ENCODE measurements at places on chromosomes 3 and 15.

- no peak for DNase-seq
Measured at GRCh38 chr15:39717134-39717533, 65.5 kb downstream of the FSIP1 start.

DNA sequence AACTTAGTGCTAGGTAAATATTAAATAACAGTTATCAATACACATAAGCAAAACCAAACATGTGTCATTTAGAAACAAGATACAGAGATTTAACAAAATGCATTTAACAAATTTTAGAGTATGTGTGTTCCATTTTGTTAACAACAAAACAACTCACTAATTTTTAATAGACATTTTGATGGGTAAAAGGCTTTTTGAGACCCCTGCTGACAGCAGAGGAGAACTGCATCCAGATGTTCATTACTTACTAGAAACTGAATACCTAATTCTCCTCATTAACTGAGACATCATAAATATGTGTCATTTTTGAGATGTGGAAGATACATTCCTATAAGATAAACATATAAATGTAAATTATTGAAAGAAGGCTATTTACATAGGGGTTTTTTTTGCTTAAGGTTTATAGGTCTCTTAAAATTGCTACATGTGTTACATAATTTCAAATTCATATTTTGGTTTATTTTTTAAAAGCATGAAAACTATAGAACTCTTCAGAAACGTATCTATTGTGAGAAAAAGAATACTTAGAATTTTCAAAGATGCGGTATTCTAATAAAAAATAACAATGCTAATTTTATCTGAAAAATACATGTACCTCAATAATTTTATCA is 1009.8 kb downstream of the TUSC7 start:
- DNase-seq: peak; percentile 21

- peak; percentile 54 for DNase-seq
Measured at GRCh38 chr3:157465741-157466140, 29.1 kb downstream of the PTX3 start.

DNA sequence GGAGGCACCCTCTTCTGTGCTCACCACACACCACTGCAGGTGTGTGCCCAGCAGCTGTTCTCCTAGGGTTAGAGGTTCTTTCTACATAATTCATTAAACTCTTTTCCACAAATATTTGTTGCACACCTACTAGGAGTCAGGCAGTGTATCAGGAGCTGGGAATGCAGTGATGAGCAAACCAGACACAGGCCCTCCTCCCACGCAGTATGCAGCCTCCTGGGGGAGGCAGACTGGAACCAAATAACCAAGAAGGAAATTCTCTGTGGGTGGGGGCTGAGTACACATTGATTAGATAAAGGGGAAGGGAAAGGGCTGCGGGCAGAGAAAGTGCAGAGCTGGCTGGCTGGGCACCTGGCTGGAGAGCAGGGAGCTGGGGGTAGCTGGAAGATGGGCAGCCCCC is 18.5 kb upstream of the C3orf22 start:
- DNase-seq: no peak

DNA sequence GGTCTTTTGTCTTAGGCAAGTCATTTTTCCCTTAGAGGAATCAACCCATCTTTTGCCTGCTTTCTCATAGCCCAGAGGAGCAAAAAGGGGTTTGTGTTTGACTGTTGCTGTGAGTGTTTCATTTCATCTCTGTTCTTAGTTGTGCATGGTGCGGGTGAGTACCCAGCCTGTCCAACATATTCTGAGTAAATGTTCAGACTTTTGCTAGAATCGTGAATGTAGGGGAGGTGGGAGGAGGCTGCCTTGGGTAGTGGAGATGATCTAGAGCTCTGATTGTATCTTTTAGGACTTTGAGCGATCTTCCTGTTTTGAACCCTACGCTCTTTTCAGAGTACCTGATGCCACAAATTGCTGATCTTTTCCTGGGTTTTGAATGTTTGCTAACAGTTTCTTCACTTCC is 123.1 kb downstream of the ZNF609 start:
- DNase-seq: no peak

GRCh38 chr3:52061121-52061910 is 4.9 kb upstream of the DUSP7 start:
- DNase-seq: no peak

- DNase-seq: no peak
Measured at GRCh38 chr3:23324745-23325144, 121.6 kb downstream of the UBE2E2 start.

DNA sequence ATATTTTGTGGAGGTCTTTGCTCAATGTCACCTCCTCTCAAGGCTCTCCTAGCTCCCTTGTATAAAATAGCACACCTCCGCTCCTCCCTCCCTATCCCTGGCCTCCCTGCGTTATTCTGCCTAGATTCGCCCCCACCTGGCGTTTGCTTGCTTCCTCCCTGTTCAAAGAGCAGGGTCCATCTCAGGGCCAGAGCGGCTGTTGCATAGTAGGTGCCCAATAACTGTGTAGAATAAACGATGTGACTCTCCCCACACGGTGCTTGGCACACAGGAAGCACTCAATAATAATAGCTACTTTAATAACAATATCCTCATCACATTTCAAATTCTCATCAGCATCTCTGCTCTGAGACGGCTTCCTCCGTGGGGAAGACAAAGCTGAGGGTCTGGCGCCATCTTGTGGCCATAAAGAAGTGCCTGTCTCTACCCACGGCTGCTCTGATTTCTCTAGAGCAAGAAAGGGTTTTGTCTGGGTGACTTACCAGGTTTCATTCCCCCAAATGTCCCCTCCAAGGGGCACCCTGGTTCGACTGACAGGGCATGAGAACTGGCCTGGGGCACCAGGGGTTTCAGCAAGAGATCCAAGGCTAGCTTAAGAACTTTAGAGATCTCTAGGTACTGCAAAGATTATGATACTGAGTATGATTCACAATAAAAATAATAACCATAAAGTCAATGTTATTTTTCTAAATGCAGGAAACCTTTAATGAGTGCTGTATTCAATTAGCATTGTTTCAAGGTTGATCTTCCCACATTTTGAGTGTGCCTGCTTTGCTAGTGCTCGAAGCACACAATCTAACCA is 16.1 kb downstream of the CD276 start:
- peak; percentile 71 for DNase-seq

GRCh38 chr3:135083179-135083578 is 288.1 kb downstream of the EPHB1 start:
- DNase-seq: no peak

DNA sequence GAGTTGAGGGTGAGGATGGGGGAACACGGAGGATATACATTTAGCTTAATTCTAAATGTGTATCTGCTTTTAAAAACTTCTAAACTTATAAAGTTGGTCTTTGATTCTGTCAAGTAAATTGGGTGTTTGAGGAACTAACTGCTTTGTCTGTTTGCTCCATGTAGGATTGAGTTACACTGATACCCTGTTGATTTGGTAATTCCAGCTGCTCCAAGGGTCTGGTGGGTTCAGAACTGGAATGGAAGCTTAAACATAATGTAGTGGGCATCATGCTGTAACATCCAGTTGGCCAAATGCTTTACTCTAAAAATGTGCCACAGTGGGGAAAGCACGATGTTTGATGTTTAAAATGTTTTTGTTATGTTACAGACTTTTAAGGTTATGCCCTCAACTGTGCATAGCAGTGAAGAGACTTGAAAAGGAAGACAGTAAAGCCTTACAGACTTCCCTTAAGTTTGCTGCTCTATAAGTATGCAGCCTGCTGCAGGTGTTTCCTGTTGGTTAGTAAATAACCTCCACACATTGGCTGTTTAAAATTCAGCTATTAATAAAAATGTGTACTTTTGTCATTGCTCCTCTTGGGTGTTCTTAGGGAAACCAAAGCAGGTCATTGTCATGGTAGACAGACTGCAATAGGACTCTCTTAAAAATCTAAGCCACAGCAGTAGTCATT is 5.9 kb upstream of the EDEM1 start:
- DNase-seq: no peak

- no peak for DNase-seq
Measured at GRCh38 chr3:40290396-40290795, 19.1 kb upstream of the EIF1B start.

- peak; percentile 57 for DNase-seq
Measured at GRCh38 chr15:71325481-71325880, 210.2 kb downstream of the THSD4 start.

- no peak for DNase-seq
Measured at GRCh38 chr3:12049675-12050074, 45.5 kb downstream of the SYN2 start.

DNA sequence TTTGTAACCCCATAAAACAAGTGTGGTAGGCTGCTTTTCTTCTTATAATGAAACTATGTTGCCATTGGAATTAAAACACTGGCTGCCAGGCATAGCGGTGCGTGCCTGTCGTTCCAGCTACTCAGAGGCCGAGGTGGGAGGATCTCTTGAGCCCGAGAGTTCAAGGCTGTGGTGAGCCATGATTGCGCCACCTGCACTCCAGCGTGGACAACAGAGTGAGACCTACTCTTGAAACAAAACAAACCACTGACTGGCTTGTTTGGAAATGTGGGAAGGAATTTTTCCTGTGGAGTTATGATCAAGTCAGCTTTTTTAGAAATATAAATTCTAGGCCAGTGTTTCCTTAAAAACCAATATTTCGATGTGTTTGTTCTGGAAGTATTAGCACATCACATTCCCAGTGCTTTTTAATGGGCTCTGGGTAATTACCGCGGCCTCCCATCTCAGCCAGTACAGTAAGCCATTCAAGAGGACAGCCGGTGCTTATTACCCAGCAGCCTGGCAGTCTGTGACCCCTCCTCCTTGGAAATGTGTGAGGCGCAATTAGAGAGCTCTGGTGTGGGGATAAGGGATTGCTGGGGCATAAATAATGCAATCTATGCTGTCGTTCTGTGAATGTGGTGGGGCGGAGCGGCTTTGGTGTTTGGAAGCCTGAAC is 58.3 kb upstream of the TRAK1 start:
- DNase-seq: peak; percentile 95

Data from fibroblast of gingiva (primary cell).